ENCODE measurements at places on chromosomes 1 and 21.

- DNase-seq = no peak
These were observed 93.0 kb downstream of the DYRK1A start for GRCh38 chr21:37459575-37459974.

DNA sequence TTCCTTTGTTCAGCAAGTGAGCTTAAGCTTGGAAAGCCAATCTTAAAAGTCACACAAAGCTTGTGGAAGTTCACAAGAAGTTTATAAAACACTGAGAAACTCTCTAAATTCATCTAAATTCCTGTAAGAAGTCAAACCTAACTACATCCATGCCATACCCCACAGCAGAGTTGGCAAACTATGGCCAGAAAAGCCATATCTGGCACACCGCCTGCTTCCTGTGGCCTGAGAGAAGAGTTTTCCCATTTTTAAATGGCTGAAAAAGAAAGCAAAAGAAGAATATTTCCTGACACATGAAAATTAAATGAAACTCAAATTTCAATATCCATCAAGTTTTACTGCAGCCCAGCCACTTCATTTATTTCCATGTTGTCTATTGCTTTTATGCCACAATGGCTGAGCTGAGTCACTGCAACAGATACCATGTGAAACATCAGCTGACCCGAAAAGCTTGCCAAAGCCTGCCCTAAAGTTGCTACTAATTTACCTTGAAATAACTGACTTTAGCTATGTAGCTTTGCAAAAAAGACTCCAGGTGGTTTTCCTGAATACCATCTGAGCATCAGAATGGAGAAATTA is 237.1 kb downstream of the SLC45A1 start:
- DNase-seq = no peak

GRCh38 chr1:150596976-150597375 is 17.6 kb upstream of the MCL1 start:
- no peak for DNase-seq

DNA sequence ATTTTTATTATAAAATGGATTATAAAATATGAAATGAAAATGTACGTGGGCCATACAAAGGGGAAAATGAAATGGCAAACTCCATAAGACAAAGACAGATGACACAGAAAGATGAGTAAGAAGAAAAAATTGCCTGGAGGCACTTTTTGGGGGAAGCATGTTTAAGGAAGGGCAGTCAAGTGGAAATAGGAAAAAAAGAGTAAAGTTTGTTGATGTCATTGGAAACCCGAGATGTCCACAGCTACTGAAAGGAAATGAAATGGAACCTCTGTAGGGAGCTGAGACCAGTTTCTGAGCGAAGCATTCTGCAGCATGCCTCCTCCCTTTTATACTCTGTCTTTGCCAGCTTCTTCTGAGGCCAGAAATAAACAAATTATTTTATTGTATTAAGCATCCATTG is 203.4 kb upstream of the UBE2U start:
- no peak for DNase-seq

DNA sequence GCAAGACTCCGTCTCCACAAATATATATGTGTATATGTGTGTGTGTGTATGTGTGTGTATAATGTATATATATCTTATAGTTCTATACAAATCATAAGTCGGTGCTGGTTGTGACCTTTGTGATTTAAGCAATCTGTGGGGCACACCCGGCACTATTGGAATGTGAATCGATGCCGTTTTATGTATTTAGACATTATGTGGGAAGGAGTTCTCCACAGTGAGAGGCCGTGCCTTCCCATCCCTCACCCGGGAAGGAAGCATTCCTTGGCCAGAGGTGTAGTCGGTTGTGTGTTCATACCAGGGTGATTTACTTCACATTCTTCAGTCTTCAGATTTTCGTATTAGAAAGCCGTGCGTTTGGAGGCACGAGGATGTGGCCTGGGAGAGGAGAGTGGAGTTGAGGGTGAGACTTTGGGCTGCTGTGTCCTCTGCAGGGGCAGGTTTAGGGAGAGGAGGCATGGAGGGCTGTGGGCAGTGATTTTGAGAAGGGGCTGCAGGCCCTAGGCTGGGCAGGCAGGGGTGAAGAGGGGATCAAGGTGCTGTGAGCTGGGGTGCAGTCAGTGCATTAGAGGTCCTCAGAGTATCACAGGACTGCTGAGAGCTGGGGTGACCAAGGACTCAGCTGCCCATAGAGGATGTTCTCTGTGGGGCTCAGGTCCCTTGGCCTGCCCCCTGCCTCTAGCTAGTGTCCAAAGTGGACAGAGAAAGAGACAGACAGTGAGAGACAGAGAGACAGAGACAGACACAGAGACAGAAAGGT is 57.7 kb downstream of the TRIM11 start:
- DNase-seq = no peak

- no peak for DNase-seq
These were observed 39.7 kb downstream of the HUNK start for GRCh38 chr21:31912501-31912900.

DNA sequence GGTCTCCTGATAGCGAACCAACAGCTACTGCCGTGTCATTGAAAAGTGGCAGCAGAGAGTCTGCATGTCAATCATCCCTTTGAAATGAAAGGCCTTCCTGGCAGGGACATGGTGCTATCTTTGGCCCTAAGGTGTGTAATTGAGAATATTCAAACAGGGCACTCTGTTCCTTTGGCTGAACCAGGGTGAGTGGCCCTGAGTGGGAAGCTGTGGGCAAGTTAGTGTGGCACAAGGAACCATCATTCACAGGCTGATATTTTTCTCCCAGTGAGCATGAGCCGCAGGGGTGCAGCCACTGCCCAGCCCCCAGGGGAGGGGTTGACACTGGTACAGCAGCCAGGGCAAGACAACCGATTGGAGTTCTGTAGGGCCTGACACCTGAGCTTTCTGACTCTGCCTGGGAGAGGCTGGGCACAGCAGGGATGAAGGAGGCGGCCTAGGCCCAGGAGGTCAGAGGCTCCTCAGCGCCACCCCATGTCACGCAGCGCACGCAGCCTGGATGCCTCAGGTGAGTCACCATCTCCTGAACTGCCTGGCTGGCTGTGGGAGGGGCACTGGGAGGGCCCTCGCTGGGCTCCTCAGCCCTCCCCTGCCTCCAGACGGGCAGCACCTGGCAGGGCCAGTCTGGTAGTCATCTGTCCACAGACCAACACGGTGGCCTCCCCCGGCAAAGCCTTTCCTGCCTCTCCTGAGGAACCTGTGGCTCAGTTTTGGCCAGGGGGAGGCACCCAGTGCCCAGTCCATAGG is 13.2 kb downstream of the QSOX1 start:
- DNase-seq = no peak

DNA sequence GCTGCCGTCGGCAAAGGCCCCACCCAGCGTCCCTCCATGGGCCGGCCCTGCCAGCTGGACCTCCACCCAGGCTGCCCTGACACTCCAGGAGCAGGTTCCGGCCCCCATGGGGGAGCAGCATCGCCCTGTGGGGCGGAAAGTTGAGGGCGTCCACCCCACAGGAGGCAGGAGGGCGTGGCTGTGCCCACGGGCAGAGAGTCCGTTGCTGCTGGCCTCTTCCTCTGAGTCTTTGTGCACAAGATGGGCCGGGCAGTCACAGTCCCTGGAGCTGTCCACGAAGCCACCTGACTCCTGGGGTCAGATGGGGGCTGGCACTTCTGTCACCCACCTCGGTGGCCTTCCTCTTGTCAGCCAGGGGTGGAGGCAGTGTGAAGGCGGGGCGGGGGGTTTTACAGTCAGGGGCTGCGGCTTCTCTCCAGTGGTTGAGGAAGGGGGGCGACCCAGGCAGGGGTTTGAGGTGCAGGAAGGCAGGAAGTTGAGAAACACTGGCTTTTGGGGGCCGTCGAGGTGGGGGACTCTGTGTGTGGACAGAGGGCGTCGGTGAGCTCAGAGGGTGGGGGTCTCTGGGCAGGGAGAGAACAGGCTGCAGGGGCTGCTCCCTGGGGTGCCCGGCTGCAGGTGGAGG is 67.2 kb upstream of the TTC34 start:
- no peak for DNase-seq

GRCh38 chr1:171220581-171221054 is 27.7 kb upstream of the FMO1 start:
- DNase-seq = no peak

- no peak for DNase-seq
These were observed 2.4 kb upstream of the SIM2 start for GRCh38 chr21:36696390-36697059.

Measured in stimulated activated CD4-positive, alpha-beta T cell treated with anti-CD3 and anti-CD28 coated beads, TNF-alpha, amount 100 ng/mL, for 24 hours (primary cell).